ENCODE measurements at places on chromosomes 1 and 21.

- no peak for DNase-seq
These were observed 251.1 kb upstream of the ADGRL2 start for GRCh38 chr1:81549588-81550127.

DNA sequence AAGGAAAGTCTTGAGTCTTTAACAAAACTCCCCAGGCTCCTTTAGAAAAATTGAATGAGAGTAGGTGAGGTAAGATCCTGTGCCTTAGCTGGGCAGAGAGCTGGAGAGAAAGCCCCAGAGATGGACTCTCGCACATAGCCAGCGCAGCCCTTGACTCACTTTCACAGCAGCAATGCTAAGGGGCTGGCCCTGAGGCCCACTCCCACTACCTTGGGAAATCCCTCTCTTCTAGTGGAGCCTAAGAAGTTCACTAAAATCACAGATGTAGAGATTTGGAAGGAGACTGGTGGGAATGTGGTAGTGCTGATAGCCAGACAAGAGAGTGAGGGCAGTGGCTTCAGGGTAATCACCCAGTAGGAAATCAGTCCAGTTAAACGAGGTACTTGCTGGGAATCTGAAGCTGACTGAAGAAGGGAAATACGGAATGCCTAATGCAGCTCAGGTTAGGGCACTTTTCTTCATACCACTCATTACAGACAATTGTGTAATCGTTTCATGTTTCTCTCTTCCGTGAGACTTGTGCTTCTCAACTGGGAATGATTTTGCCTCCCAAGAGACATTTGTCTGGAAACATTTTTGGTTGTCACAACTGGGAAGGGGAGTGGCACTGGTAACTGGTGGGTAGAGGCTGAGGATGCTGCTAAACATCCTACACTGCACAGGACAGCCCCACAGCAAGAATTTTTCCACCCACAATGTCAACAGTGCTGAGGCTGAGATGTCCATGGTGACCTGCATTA, 42.4 kb upstream of the LRRC8C start:
- no peak for DNase-seq

DNA sequence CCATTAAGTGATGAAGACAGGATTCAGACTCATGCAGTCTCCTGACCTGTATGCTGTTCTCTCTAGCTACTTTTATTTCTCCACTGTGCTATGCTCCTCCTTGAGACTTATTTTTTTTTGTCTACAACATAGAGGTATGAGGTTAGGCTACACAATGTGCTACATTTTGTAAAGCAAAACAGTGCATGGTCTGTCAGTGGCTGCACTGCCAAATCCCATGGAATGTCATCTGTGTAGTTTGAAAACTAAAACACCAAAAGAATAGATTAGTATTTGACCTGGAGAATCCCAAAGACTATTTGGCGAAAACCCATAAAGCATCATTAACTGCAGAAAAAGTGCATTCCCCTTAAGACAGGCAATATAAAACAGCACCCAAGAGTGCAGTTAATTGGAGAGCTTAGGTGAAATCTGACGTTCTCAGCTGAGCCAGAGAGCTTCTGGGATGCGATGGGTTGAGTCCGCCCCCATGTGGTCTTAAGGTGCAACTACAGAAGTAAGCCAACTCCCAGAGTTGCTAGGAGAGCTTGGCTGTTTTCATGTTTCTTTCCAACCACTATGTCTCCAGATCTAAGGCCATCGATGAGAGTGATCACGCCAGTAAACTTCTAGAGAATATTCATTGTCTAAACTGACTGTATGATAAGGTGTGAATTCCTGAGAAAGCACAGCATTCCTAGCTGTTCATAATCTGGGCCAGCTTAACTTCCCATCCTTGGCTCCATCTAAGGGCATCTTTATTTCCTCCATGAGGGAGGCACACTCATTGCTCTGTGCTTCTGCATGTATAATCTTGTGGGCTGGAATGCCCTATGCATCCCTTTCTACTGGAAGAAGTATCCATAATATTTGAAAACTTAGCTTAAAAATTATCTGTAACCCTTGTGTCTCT, 20.7 kb upstream of the CYP2J2 start:
- DNase-seq: no peak

DNA sequence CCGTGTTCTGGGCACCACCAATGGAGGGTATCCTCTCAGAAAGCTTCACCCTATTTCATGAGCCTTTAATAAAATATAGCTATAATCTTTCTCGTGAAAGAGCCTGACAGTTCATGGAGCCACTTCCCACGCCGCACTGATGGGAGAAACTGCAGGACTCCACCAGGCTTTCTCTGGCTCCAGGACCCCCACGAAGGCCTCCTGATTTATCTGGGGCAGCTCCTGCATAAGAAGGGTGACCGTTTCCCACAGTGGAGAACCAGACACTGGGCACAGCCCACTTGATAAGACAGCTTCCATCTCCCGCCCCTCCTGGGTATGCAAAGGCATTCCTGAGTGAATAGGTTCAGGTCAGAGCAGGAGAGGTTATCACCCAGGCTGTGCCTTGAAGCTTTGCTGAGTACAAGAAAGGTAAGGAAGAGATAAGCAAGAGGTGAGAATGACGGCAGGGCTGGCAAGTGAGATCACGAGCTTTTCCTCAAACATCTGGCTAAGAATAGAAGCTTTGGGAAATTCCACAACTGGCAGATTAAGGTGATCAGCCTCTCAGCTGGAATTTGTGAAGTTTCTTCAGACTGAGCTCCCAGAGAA, 499.8 kb downstream of the KIF26B start:
- DNase-seq: no peak

DNA sequence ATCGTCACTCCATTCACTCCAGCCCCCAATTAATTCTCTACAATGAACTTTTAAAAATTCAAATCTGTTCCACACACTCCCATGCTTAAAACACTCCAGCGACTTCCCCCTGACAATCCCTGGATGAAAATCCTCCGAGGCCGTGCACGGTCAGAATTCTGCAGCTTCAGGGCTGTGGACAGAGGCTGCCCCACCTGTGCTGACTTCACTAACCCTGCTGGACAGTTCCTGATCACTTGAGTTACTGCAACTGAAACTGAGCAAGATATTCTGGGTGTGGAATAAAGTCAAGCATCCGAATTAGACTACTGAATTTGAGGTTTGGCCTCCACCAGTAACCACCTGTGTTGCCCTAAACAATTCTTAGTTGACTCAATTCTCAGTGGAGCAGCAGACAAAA, 1.0 kb upstream of the JAK1 start:
- no peak for DNase-seq

DNA sequence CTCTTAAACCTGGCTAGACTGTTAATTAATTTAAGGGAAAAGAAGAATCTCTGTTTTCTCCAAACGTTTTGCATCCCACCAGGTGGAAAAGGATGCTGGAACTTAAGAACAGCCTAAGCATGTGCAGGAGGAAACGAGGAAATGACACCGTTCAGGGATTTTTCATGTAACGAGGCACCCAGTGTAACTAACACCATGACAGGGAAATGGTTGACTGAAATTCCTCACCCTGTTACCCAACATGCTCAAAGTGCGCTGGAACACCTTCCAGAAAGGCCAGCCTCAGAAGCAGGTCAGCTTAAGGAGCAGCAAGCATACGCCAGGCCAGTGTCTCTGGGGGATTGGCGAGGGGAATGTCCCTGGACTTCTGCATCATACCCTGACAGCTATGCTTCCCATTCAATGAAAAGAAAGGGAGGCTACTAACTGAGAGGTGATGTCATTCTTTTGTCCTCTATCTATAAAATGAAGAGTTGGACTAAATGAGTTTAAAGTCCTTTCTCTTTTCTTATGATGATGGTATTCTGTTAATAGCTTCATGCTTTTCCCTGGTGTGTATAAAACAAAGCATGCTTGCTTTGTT, 21.6 kb downstream of the TNN start:
- no peak for DNase-seq

- DNase-seq: no peak
These were observed 253.1 kb upstream of the ADGRL4 start for GRCh38 chr1:79259390-79260336.

GRCh38 chr1:19074361-19074901, 118.0 kb upstream of the IFFO2 start:
- DNase-seq: peak; percentile 12

- no peak for DNase-seq
These were observed 195.2 kb upstream of the RAB4A start for GRCh38 chr1:229075716-229076115.

DNA sequence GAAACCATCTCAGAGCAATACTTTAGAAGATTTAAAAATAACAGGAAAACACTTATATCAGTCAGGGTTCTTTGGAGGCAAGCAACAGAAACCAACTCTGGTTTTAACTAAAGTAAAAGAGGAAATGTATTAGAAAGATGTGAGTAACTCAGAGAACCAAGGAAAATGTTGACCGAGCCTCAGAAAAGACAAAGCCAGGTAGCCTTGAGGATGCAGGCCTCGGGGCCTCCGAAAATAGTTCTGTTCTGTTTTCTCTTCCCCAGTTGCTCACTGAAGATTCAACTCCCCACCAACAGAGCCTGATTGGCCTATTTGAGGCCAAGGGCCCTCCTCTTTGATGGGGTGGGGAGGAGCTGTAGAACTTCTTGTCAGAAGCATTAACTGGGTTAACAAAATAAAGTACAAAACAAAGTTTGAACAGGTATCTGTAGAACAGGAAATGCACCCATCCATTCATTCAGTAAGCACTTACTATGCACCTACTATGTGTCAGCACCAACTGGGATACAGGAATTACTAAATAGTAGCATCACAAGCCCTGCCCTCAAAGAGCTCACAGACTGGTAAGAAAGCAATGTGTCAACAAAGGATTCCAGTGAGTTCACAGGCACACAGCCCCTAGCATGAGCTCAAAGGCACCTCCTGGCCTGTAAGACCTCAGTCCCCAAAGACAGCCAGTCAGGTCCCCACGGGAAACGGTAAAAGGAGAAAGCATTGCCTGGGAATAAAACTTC, 12.6 kb downstream of the SLAMF8 start:
- no peak for DNase-seq

GRCh38 chr21:33750017-33750416, 107.7 kb downstream of the ITSN1 start:
- no peak for DNase-seq

DNA sequence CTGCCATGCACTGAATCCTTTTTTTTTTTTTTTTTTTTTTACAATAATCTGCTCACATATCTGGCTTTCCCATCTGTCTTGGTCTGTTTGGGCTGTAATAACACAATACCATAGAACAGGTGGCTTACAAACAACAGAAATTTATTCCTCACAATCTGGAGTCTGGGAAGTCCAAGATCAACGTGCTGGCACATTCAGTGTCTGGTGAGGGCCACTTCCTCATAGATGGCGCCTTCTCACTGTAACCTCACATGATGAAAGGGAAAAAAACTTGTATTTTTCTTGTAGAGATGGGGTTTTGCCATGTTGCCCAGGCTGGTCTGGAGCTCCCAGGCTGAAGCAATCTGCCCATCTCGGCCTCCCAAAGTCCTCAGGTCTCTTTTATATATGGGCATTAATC, 13.0 kb upstream of the PARP1 start:
- DNase-seq: no peak

GRCh38 chr1:221076391-221076811, 197.2 kb downstream of the HLX start:
- no peak for DNase-seq

DNA sequence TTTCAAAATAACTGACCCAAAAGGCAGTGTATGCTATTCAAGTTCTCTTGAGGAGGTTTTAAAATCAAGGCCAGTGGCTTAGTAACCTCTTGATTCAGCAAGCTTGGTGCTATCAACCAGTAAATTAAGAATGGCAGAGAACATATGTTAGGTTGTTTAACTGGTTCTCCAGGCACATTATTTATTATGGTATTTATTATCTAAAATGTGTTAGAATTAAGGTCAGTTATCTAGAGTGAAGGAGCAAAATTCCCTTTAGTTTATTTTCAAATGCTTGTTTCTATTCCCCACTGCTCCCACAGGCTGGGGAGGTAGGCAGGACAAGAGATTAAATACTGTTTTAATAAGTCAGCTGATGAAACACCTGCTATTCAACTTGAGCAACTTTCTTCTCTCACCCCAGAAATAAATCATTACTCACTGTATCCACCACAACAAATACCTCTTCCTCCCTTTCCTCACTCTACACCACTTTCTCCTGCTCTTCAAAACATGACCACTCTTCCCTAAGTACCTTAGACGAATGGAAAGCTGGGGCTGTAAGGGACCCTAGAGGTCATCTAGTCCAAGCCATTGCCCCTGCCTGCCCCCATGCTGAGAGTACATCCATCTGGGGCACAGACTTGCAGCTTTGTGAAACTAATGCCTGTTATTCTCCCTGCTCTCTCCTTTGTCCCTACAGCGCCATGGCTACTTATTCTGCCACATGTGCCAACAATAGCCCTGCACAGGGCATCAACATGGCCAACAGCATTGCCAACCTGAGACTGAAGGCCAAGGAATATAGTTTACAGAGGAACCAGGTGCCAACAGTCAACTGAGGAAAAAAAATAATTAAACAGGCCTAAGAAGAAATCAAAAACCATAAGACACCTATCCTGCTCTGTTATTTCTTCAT, 71.7 kb downstream of the PRRX1 start:
- DNase-seq: no peak

GRCh38 chr1:224213438-224214119, 30.5 kb downstream of the DEGS1 start:
- no peak for DNase-seq

GRCh38 chr1:5596651-5597050, 395.6 kb downstream of the NPHP4 start:
- DNase-seq: no peak

DNA sequence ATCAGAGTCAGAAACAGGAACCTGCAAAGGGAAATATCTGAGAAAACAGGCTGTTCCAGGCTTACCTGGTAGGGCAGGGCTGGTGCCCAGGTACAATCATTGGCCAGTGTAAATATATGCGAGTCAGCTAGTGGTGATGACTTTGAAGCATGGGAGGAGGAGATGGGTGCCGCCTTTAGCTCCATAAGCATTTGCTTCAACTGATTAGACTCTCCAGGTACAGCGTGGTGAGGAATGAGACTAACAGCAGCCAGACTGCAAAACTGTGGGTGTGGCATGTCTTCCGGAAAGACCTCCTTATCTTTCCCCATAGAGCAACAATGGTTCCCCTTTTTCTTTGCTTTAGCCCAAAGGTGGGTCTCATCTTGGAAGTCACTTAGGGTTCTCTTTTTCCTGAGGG, 137.2 kb downstream of the LRIG2 start:
- DNase-seq: no peak

GRCh38 chr1:37272626-37273025, 201.8 kb upstream of the ZC3H12A start:
- DNase-seq: no peak

GRCh38 chr1:222331765-222332164, 216.1 kb downstream of the HHIPL2 start:
- DNase-seq: no peak
